Lower lobe of right lung (tissue), 2 donors: ENCODE measurements at places on chromosomes 5 and 9. TPM values are rescaled to one million over a fixed set of nuclear protein-coding genes. Genes with fewer than 3 reads are reported as not detected.

Gene SPATA9
- total RNA-seq, result not detected

Gene SEC16A
- total RNA-seq, result 66.5 TPM

DNA sequence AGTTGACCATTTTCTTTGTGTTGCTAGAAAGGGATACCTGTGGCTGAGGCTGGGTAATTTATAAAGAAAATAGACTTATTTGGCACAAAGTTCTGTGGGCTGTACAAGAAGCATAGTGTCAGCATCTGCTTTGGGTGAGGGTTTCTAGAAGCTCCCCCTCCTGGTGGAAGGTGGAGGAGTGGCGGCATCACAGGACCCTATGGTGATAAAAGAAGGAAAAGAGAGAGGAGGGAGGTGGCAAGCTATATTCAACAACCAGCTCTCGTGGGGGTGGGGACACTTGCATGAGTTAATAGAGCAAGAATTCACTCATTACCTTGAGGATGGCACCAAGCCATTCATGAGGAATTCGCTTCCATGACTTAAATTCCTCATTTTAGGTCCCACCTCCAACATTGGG is 2041.4 kb upstream of the CDH9 start:
- no peak overlapping the region for H3K27ac ChIP-seq
- H3K27me3 ChIP-seq, result no peaks in the 10 kb centered on the region
- no peak overlapping the region for H3K4me3 ChIP-seq
- H3K36me3 ChIP-seq, result no peaks in the 10 kb centered on the region
- no peak for DNase-seq

Gene UGT3A1
- total RNA-seq, result not detected

Gene SPATA6L
- total RNA-seq, result 16.3 TPM
